Neural progenitor cell (in vitro differentiated cells): ENCODE measurements at places on chromosomes 2 and 18.
A peak's percentile ranks its signal among the peaks of the same experiment; 100 is the strongest.

DNA sequence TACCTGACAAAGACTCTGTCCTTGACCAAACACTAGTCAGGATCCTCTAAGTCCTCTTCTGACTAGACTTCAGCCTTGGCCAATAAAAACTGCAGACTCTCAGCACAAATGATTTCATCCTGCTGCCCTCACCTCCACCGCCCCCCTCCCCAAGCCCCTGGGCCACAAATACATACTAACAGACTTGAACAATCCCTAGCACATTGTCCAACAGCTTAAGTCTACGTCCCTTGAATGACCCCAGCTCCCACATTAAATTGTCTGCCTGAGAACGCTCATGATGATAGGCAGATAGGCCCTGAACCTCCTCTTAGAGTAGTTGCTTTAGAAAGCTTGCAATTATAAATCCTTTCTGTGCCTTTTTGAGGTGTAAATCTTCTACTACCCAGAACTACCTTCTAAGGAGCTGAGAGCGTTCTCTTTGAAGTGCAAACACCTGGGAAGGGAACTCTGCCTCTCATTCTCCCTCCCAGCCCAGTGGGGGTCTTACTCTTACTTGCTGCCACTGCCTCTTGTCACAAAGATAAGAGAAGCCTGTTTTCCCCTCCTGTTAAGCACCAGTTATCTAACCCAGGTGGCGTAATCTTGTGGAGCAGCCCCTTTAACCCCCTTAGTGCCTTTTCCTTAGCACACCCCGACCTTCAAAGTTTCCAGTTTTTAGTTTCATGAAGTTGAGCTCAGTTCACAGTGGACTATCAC is 1225.6 kb downstream of the LRP1B start:
- DNase-seq = peak; percentile 38

GRCh38 chr2:150256736-150257135 is 230.7 kb downstream of the RND3 start:
- no peak for DNase-seq

GRCh38 chr18:73708591-73708990 is 439.0 kb downstream of the FBXO15 start:
- DNase-seq = no peak

DNA sequence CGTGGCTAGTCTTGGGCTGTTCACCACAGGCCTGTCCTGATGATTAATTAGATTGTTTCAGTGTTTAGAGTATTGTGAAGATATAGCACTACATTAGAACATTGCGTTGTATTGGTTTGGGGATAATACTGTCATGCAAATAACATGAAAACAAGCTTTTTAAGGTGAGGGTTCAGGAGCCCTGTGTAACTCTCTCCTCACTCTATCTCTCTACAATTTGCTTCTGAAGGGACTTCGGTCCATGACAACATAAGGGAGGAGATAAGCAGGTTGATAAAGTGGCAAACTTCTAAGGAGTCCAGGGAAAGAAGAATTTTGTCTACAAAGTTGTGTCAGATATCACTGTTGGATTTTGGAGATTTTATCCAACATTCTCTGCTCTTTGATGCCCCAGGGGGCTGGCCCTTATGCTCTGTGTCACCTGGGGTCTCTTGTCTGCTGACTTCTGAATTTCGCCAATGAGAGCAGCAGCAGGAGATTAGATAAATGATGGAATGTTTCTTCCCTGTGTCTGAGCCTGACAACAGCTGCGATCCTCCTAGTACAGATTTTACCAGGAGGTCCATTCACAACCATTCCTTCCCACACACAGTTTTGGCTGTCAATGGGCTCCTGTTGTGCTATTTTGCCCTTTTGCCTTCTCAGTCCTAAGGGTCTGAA is 3.3 kb downstream of the TNP1 start:
- peak; percentile 47 for DNase-seq

GRCh38 chr2:58480141-58480540 is 239.0 kb upstream of the FANCL start:
- DNase-seq = no peak

DNA sequence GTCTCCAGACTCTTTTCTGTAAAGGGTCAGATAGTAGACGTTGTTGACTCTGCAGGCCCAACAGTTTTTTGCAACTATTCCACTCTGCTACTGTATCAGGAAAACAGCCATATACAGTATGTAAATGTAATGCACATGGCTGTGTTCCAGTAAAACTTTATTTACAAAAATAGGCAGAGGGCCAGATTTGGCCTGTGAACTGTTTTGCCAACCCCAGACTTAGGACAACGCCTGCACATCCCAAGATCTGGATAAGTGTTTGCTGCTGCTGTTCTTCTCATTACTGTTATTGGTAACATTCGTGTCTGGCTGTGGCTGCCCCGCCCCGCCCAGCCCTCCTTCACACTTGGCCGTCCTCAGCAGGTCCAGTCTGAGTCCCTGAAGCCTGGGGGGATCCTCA is 94.6 kb upstream of the MCFD2 start:
- no peak for DNase-seq

GRCh38 chr2:30666266-30666874 is 140.9 kb downstream of the CAPN13 start:
- no peak for DNase-seq

DNA sequence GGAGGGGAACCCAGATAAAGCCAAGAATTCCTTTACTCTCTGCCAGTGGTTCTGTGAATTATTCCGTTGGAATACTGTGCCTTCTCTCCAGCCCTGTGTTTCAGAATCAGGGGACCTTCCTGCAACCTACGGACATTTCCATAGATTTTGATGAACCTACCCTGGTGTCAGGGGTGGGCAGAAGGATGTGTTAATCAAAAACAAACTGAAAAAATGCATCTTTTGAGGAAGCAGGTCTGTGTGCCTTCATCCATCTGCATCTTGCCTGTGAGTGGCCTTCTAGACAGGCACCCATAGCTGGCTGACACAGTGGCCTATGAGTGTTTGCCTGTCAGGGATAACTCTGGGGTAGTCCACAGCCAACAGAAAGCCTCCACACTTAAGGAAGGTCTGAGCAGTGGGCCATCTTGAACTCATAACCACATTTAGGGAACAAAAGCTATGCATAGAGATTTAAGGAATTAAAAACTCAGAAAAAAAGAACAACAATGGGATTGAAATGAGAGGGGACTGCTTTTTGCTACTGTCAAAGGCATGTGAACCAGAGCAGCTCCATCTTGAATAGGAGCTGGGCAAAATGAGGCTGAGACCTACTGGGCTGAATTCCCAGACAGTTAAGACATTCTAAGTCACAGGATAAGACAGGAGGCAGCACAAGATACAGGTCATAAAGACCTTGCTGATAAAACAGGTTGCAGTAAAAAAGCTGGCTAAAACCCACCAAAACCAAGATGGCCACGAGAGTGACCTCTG is 45.9 kb upstream of the ITGA6 start:
- no peak for DNase-seq

DNA sequence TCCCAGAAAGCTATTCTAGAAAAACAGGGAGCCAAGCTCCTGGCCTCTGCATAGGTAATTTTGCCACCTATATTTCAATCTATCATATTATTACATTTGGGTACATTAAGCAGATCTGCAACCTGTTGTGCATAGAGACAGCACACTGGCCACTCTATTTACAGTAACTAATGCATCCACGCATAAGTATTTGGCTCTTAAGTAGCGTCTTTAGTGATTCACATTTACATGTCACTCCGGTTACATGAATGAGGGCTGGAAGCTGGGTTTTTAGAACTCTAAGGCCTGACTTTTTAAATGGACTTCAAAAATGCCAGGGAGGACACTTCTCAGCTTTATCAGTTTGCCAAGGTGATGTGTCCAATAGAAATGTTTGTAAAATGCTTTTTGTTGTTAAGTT is 97.7 kb downstream of the NYAP2 start:
- no peak for DNase-seq

- no peak for DNase-seq
Observed at GRCh38 chr2:212037062-212037461, 501.5 kb downstream of the ERBB4 start.

- no peak for DNase-seq
Observed at GRCh38 chr2:232649033-232649432, 15.6 kb downstream of the EFHD1 start.

GRCh38 chr2:160377204-160377995 is 116.2 kb downstream of the RBMS1 start:
- DNase-seq = no peak

- DNase-seq = no peak
Observed at GRCh38 chr2:42456126-42456839, 37.5 kb downstream of the KCNG3 start.

DNA sequence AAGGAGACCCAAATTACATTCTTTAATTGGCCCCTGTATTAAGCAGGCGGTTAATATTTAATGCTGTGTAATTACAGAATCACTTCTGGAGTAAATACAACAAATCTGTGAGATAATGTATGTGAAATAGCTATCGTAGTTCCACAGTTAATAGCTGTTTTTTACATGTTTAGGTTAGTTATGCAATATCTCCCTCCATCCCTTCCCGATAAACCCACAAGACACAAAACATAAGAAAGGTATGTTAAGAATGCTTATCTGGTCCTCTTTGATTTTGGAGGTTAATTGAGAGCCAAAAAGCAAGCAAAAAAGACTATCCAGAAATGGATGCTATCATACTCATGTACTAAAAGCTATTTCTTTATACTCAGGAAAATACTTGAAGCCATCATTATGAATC is 49.1 kb downstream of the ZNF638 start:
- no peak for DNase-seq

DNA sequence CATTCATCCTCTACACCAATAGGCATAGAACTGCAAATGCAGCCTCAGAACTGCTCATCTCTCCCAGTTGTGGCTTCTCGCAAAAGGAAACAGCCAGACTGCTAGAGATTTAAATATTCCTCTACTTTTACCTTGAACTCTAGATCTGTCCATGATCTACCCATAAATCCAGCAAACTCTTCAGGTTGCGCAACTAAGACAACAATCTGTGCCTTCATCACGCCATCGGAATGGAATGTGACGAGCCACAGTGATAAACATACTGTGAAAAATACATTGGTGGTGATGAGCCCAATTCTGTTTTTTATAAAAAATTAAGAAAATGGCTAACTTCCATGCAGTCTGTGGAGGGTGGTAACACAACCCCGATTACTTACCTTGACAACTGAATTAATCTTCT is 626.7 kb downstream of the LRRTM4 start:
- DNase-seq = no peak

GRCh38 chr2:120859128-120859527 is 123.5 kb downstream of the GLI2 start:
- peak; percentile 87 for DNase-seq

DNA sequence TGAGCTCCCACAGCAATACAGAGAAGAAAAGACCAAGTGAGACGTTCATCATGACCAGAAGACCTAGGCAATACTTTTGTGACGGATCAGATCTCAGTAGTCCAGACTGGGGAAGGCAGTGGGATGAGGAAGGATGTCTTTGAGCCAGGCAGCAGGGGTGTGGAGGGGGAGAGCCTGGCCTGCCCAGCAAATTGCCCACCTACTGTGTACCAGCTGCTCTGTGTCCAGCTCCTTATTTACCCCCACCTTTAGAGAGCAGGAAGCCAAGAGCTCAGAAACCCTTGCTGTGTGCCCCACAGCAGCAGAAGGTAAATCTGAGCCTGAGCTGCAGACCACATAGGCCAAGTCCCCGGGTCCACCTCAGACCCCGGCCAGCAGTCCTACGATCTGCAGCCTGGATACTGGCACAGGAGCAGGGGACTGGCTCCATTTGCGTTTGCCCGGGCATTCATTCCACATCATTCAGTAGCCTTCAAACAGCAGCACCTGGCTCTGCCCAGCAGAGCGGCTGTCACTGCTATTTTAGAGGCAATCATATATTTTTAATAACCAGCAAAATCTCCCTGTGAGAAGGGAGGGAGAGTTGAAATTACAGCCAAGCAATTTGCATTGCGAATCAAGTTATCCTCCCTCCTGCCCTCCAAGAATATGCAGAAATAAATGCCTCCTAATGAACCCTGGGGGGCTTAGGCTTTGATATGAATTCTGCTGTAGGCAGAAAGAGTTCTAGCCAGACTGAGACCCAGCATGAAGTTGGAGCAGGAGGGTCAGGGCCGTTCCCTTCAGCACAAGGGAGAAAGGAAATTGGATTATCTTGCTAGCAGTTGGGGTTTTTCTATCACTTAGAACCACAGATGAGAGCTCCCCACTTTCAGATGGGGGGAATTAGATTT is 110.0 kb upstream of the FZD7 start:
- no peak for DNase-seq

- no peak for DNase-seq
Observed at GRCh38 chr2:161100211-161100895, 59.9 kb upstream of the TANK start.

DNA sequence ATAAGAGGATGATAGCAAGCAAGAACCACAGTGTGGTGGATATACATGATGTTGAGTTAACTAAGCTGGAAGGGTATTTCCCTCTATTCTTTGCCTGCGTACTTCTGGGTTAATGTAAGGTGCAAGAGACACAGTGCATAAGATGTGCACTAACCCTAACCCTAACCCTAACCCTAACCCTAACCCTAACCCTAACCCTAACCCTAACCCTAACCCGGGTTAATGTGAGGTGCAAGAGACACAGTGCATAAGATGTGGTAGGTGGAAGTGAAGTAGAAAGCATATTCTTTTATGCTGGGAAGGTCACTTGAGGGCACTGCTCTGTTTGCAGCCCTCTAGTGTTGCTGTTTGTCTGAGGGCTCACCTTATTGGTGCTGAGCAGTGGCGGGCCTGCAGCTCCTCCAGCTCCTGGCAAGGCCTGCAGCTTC is 181.5 kb upstream of the ITGA4 start:
- DNase-seq = peak; percentile 41

GRCh38 chr2:238696786-238697185 is 151.1 kb upstream of the TWIST2 start:
- DNase-seq = no peak

DNA sequence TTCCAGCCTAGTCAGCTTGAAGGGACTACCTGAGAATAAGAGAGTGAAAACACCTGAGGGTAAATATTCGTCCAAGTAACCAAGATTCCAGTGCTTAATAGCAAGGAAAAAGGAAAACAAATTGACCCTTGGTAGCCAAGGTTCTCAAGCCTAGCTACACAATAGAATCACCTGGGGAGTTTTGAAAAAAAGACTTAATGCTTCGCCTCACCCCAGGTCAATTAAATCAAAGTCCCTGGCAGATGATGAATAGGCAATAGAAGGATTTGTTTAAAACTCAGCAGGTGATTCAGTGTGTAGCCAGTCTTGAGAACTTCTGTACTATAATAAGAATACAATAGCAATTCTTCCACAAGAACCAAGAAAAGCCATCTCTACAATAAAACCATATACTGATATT is 500.2 kb downstream of the XIRP2 start:
- peak; percentile 76 for DNase-seq

DNA sequence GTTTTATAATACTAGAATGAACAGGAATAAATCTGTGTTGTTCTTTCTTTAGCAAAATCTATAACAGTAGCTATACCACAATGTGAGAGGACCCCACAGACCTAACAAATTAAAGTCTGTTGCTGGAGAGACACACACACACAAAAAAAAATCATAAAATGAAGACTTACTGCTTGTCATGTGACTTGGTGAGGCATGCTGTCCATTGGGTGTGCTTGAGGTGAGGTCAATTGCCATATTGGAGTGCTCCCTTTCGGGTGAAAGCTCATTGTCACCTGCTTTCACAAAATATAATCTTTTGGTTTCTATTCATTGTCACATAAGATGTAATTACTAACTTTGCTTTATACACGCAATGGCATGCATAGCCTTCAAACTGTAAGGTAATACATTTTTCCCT is 3.9 kb downstream of the IKZF2 start:
- no peak for DNase-seq
